SK-N-SH treated with all-trans-retinoic acid at 6 μM for 48 hours (cell line): ENCODE measurements at places on chromosomes 4 and X.

- no peak; the same call in 2 of the 3 replicates for ATAC-seq
These were observed 624 bp downstream of the BEX5 start for GRCh38 chrX:102154900-102155805.

GRCh38 chr4:15006416-15007024, 4.2 kb downstream of the CPEB2 start:
- no peak for ATAC-seq

- no peak for ATAC-seq
These were observed 182.1 kb upstream of the HHIP start for GRCh38 chr4:144463896-144464295.

- ATAC-seq = no peak
These were observed 3.9 kb downstream of the MAMLD1 start for GRCh38 chrX:150366951-150367545.
